Immature natural killer cell (primary cell): ENCODE measurements at places on chromosomes 11 and 22.

- DNase-seq: no peak
Measured at GRCh38 chr11:60959431-60959830, 7.5 kb upstream of the SLC15A3 start.

DNA sequence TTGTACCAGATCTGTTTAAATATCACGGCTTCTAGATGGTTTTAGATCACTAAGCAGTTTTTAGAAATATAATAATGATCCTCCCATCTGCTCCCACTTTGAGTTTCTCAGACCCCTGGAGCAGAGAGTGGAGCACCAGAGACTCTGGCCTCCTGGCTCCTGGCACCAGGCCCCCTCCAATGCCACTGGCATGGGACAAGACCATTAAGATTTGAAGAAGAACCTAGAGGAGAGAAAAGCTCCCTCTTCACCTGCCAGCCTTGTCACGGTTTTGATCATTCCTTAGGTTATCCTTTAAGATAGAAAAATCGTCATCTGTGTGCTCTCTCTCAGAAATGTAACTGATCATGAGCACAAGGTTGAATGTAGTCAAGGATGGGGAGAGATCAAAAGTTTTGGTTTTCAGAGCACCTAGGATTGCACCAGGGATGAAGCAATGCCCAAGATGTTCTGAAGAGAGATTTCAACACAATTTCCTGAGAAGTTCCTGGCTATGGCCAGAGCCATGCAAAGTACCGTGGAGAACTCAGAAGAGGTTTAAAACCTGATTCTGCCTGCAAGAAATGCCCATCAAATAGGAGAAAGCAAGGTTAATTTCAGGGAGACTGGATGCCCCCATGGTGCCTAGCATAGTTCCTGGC, 22.2 kb downstream of the IL10RA start:
- DNase-seq: no peak

GRCh38 chr11:47329987-47330931, 22.2 kb downstream of the MYBPC3 start:
- DNase-seq: no peak

GRCh38 chr11:707817-708420, 1.9 kb downstream of the EPS8L2 start:
- DNase-seq: no peak

GRCh38 chr11:83349296-83349695, 63.1 kb upstream of the CCDC90B start:
- no peak for DNase-seq

DNA sequence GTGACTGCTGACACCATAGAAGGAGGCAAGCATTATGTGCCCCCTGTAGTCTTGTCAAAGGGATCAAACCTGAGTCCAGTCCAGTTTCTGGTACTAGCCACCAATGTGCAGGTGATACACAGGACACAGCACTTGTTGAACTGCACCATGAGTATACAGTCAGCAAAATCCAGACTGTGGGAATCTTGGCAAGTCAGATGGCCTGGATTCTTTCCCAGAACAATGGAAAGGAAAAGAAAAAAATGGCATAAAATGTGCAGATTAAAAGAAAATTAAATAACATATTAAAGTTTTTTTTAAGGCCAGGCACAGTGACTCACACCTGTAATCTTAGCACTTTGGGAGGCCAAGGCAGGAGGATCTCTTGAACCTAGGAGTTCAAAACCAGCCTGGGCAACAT, 16.8 kb downstream of the CRY2 start:
- DNase-seq: no peak

- no peak for DNase-seq
Measured at GRCh38 chr22:50318356-50318697, 8.5 kb downstream of the DENND6B start.

DNA sequence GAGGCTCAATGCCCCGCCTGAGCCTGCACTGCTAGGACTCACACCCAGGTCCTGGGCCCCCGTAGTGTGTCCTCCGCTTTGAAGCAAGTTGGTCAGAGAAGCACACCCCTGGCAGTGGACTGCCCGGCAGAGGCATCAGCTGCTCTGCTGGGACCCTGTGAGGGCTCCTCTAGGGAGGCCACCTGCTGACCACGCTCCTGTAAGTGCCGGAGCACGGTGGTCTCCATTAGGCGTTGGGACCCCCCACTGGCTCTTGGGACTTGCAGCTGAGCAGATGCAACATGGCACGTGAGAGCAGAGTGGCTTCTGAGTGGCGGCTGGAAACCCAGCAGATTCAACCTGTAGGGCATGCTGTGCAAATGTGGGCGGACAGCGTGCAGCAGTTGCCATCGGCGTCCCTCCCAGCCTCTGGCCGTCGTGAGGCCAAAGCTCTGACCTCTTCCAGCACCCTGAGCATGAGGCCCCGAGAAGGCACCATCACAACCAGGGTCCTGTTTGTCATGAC, 16.9 kb downstream of the MRGPRG start:
- DNase-seq: no peak

DNA sequence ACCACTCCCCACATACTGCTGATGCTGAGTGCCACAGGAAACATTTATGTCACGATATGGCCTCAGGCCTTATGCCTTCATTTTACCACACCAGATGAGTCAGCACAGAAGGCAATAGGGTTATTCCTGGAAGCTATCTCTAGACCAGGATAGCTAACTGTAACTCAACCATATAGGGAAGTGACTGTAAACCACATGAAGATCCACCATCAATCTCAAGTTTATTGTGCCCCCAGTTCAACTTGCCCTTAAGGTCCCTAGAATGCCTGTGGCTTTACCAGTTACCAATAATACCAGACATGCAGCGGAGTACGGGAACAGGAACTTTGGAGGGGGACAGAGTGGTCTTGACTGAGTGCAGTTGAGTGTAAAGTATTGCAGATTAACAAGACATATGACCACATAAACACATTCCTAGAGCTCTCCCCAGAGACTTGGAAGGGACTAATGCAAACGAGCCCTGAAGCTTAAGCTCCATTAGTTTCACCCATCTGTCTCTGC, 180.9 kb downstream of the KIF18A start:
- DNase-seq: no peak

DNA sequence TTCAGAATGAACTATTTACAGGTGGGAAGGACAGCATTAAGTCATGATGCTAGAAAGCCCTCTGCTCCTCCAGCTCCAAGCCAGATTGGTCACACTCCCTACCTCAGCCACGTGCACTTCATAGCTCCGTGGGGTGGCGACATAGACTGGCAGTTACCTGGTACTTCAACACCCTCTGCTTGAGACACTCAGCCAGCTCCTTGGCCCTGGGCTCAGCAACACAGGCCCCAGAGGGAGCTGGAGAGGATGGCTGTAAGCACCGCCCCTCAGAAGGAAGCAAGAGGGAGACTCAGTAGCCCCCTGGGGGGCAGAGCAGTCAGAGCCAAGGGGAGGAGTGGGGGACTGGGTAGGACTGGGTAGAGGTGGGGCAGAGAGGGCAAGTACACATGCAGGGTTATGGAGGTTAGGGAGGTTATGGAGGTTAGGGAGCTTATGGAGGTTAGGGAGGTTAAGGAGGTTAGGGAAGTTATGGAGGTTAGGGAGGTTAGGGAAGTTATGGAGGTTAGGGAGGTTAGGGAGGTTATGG, 102.1 kb upstream of the BID start:
- DNase-seq: no peak

- peak; percentile 63 for DNase-seq
Measured at GRCh38 chr11:62370743-62371440, 33.6 kb downstream of the ASRGL1 start.

- no peak for DNase-seq
Measured at GRCh38 chr11:120212926-120213325, 2.1 kb downstream of the OAF start.

- no peak for DNase-seq
Measured at GRCh38 chr11:82792822-82793569, 59.3 kb upstream of the FAM181B start.

- DNase-seq: no peak
Measured at GRCh38 chr11:47044119-47044518, 107.6 kb downstream of the CSTPP1 start.

- no peak for DNase-seq
Measured at GRCh38 chr11:117177534-117178209, 871 bp upstream of the SIDT2 start.

- DNase-seq: peak; percentile 81
Measured at GRCh38 chr11:73307323-73308002, 613 bp upstream of the ARHGEF17 start.

DNA sequence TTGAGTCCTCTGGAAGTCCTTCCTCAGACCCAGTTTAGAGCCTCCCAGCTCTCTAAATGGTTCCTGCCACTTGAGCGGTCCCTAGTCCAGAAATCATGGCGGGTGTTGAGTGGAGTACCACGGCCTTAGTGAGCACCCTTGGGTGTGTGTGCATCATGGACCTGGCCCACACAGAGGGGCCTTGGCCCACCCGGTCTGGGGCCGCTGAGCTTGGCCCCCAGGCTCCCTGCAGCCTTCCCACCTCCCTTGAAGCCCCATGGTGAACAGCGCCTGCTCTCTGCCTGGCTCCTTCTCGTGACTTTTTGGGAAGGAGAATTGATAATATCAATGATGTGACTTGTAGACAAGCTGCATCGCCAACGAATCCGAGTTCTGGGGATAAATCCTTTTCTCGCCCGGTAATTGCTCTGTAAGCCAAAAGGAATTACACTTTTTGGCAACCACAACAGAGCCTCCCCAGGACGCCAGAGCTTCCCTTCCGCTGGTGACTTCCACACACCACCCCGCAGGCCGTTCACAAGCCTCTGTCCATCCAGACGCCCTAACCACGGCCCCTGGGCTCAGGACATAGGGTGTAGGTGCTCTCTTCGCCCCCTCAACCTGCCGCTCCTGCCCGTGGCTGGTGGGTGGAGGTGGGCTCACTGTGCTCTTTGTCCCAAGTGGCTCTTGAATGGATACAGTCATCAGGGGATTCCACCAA, 93.8 kb downstream of the NECTIN1 start:
- no peak for DNase-seq

DNA sequence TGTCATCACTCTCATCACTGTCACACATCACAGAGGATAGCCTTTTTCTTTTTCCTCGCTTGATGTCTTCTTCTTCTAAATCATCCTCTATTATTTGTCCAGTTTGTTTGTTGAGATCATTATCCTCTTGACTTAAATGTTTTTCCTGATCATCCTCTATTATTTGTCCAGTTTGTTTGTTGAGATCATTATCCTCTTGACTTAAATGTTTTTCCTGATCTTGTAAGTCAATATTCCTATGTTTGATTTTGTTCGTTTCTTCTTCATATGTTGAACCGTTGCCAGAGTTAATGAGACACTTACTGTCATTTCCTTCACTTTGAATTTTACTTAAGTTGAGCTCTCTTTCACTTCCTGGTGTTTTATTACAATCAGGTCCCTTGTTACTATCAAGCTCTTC, 5.6 kb downstream of the CCDC82 start:
- no peak for DNase-seq

DNA sequence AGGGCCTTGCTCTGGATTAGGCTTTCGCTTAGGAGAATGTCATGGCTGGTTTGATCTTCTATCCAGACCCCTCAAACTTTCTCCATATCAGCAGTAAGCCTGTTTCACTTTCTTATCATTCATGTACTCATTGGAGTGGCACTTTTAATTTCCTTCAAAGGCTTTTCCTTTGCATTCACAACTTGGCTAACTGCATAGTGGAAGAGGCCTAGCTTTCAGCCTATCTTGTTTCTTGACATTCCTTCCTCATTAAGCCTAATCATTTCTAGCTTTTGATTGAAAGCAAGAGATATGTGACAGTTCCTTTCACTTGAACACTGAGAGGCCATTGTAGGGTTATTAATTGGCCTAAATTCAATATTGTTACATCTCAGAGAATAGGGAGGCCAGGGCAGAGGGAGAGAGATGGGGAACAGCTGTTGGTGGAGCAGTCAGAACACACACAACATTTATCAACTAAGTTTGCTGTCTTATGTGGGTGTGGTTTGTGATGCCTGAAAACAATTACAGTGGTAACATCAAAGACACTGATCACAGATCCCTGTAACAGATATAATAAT, 37.7 kb upstream of the APOBEC3A start:
- no peak for DNase-seq

DNA sequence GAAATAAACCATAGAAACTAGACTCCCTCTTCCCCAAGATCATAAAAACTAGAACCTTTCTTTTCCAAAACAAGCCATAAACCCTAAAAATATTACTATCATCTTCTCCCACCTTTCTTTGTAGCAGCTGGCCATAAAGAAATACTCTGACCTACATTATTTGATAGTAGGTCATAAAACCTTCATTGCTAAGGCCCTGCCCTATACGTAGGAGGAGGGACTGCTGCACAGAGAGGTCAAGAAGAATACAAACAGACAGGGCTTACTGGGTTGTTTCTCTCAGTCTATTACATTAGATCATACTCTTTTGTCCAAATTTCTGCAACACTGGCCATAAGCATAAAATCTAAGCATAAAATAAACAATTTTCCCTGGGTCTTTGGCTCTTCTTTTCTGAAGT, 101.5 kb downstream of the TYR start:
- DNase-seq: no peak

DNA sequence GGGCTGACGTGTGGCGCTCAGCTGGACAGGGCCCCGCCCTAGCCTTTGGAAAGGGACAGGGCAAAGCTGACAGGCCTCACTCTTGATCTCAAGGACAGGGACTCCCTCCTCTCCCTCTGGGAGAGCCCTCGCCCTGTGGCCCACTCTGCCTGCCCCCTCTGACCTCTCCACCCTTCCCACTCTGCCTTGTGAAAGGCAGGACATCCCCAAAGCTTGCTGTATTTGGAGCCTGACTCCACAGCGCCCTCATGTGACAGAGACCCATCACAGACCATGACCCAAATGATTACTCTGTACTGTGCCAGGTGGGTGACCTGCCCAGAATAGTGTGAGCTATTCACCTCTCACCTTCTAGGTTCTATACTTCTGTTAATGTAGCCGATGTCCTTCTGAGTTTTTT, 18.8 kb downstream of the P2RY2 start:
- no peak for DNase-seq

DNA sequence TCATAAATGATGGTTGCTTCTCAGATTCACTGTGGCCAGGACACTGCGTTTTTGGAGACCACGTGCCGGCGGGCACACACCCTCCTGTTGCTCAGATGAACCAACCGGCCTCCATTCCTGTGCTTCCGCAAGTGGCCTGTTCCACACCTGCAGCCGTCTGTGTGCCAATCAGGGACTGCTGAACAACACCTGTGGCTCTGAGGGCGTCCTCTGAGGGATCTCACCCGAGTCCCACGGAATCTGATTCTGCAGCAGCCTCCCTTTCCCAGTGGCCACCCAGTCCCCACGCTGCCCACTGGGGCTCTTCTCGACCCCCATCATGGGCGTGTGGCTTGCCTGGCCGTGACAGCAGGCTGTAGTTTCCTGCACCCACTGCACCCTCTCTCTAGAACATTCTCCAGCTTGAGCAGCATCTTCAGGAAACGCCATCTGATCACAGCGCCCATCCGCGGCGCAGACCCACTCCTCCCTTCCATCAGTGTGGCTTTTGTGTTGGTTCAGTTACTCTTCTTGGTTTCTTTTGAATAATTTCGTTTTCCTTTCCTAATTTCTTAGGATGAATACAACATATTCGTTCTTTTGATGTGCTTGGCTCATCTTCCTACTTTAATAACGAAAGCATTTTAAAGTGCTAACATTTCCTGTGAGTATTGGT, 100.3 kb upstream of the SLC22A12 start:
- DNase-seq: no peak

- no peak for DNase-seq
Measured at GRCh38 chr11:130115218-130115617, 44.4 kb upstream of the ST14 start.
